ENCODE measurements at places on chromosomes 3 and 15. TPM values are rescaled to one million over a fixed set of nuclear protein-coding genes. Genes with fewer than 3 reads are reported as not detected.

Gene TMCC1
- total RNA-seq, result 52.2 TPM

Gene SCN11A
- not detected for total RNA-seq

Gene WDR72
- 0.15 TPM for total RNA-seq

Gene CX3CR1
- not detected for total RNA-seq

Gene LRTM1
- not detected for total RNA-seq

Gene IL16
- 69.2 TPM for total RNA-seq

Gene FOXB1
- not detected for total RNA-seq

Gene WNT7A
- total RNA-seq, result 19.8 TPM

Gene PTH1R
- total RNA-seq, result 13.2 TPM

Gene NR2F2
- total RNA-seq, result 23.6 TPM

Gene GUCA1C
- total RNA-seq, result not detected

Gene COL6A5
- total RNA-seq, result not detected

Gene CA12
- total RNA-seq, result 8.2 TPM

Gene CLDN18
- total RNA-seq, result not detected
